Muscle of back (tissue), 13 donors: ENCODE measurements at places on chromosomes 16 and 17. TPM values are rescaled to one million over a fixed set of nuclear protein-coding genes. Genes with fewer than 3 reads are reported as not detected.

CPNE2 gene
- 26.9 TPM for polyA plus RNA-seq

BEAN1 gene
- 1.1 TPM for polyA plus RNA-seq

KRTAP3-2 gene
- polyA plus RNA-seq = not detected

HOXB5 gene
- polyA plus RNA-seq = 7.2 TPM

GGA2 gene
- 96.1 TPM for polyA plus RNA-seq

PSME3IP1 gene
- polyA plus RNA-seq = 48.0 TPM

NAGS gene
- 0.38 TPM for polyA plus RNA-seq

OMG gene
- 0.69 TPM for polyA plus RNA-seq

MAPT gene
- 7.3 TPM for polyA plus RNA-seq

POLR3K gene
- 8.4 TPM for polyA plus RNA-seq

CNGB1 gene
- polyA plus RNA-seq = 0.29 TPM

CDRT15 gene
- polyA plus RNA-seq = 0.91 TPM

UNC13D gene
- 4.4 TPM for polyA plus RNA-seq

C1QTNF1 gene
- 7.9 TPM for polyA plus RNA-seq

KRT9 gene
- polyA plus RNA-seq = not detected

ACSM3 gene
- polyA plus RNA-seq = 4.9 TPM

ZNF423 gene
- 28.4 TPM for polyA plus RNA-seq
